PC-3 (cell line): ENCODE measurements at places on chromosomes 2 and 18. TPM values are rescaled to one million over a fixed set of nuclear protein-coding genes. Genes with fewer than 3 reads are reported as not detected.

- H3K36me3 ChIP-seq = no peaks in the 10 kb centered on the region
- H3K4me1 ChIP-seq = peaks cover 8% of the 10 kb centered on the region; the same call in 1 of the 2 replicates
- H3K27me3 ChIP-seq = peaks cover 20% of the 10 kb centered on the region; the same call in 1 of the 2 replicates
- DNase-seq = peak; percentile 95
- peak overlapping the region; percentile 43 for H3K4me3 ChIP-seq
Observed at GRCh38 chr2:166539340-166540162, 45.5 kb upstream of the SCN7A start.

DNA sequence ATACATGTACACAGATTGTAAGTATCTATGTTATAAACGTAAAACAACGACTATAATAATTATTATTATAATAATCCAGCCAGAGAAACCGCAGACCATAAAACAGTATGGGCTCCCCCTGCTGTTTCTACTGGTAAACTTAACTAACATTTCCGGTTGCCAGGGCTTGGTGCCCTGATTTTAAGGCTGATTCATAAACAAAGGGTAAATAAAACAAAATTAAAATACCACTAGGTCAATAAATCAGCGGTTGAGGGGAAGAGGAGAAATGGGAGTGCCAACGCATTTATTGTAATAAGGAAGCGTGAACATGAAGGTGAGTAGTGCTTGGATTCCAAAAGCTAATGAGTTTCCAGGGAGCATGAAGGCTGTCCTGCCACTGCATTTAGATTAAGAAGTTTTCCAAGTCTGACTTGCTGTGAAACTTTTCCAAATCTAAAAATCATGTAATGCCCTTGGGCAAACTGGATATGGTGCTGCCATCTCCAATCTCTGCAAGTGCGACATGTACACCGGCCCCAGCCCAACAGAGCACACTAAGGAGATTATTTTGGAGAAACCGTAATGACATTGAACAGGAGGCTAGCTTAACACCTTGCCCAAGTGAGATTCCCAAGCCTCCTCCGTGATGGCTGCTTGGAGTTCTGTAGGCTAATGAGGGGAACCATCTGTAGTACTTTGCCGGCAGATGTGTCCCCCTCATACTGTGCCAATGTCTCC is 50.7 kb upstream of the HNRNPA3 start:
- peak; percentile 71 for DNase-seq
- no peak overlapping the region for H3K27ac ChIP-seq
- H3K4me1 ChIP-seq = peaks cover 27% of the 10 kb centered on the region

GRCh38 chr18:49846718-49847470 is 33.6 kb upstream of the ACAA2 start:
- no peak overlapping the region for H3K27ac ChIP-seq
- DNase-seq = no peak

- no peak overlapping the region for H3K4me3 ChIP-seq
- no peaks in the 10 kb centered on the region for H3K27me3 ChIP-seq
- peaks cover 10% of the 10 kb centered on the region for H3K4me1 ChIP-seq
- no peak for DNase-seq
- no peaks in the 10 kb centered on the region for H3K36me3 ChIP-seq
Observed at GRCh38 chr2:47327295-47327694, 75.7 kb upstream of the MSH2 start.

DNA sequence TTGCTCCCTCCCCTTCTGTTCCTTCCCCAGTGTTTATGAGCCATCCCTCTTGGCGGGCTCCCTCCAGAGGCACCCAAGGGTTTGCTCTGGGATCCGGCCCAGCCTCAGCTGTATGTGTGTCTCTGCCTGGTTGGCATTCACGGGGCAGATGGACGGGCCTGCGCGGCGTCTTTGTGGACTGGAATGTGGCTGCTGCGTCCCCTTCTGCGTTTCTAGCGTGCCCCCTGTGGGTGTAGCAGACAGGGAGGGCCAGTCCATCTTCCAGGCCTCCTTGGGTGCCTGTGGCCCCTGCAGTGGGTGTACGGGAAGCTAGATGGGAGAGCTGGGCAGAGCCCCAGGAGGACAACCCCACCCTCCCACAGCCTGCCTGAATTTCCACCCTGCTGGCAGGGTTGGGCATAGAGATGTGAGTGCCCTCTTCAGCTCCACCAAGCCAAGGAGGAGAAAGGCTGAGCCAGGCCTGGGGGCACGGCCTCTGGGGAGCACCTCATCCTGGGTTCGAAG is 15.7 kb downstream of the GPC1 start:
- H3K27me3 ChIP-seq = no peaks in the 10 kb centered on the region
- H3K4me1 ChIP-seq = no peaks in the 10 kb centered on the region; the same call in 1 of the 2 replicates
- no peak for DNase-seq
- H3K4me3 ChIP-seq = no peak overlapping the region
- no peak overlapping the region for H3K27ac ChIP-seq

- no peak overlapping the region for H3K4me3 ChIP-seq
- H3K4me1 ChIP-seq = no peaks in the 10 kb centered on the region
- no peak overlapping the region for H3K27ac ChIP-seq
- H3K36me3 ChIP-seq = no peaks in the 10 kb centered on the region
- DNase-seq = no peak
Observed at GRCh38 chr18:35624146-35624545, 42.6 kb downstream of the GALNT1 start.

GRCh38 chr2:152155209-152155608 is 20.4 kb downstream of the STAM2 start:
- no peak overlapping the region for H3K4me3 ChIP-seq
- H3K27ac ChIP-seq = no peak overlapping the region
- no peak for DNase-seq

GRCh38 chr2:231223001-231223375 is 24.6 kb downstream of the ARMC9 start:
- H3K36me3 ChIP-seq = peaks cover 4% of the 10 kb centered on the region; the same call in 1 of the 2 replicates
- no peak overlapping the region for H3K4me3 ChIP-seq
- no peak for DNase-seq
- H3K27ac ChIP-seq = no peak overlapping the region

DNA sequence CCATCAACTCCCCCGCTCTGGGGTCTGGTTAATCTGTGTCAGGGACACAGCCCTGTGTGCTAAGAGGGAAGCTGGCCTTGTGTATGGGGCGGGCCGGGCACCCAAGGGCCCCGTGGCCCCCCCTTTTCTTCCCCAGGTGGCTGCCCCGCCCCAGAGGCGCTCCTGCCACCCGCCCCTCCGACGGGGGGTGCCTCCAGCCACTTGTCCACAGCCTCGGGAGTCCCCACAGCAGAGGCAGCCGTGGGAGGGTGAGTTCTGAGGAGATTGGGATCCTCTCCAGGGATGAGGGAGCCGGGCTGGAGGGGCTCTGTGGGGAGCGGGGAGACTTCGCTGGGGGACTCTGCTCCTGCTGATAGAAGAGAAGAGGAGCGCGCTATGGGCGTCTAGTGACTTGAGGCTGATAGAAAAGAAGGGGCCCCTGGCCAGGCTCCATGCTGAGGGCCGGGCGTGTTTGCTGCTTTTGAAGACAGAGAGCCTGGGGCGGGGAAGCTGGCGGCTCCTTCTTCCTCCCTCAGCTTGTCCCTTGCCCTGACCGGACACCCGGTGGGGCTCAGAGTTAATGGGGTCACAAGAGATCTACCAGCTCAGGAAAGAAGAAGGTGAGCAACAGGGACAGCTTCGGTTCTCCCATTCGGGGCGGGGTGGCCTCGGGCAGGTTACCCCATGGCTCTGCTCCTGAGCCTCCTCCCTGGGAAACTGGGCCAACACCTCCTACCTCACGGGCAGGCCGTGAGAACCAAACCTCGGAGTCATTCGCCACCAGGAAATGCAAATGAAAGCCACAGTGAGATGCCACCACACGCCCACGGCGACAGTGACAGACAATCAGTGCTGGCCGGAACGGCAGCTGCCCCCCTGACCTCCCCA is 89.4 kb upstream of the TAF1B start:
- peak overlapping the region; percentile 66 for H3K4me3 ChIP-seq
- no peaks in the 10 kb centered on the region for H3K36me3 ChIP-seq
- H3K27me3 ChIP-seq = no peaks in the 10 kb centered on the region
- peak overlapping the region; percentile 99 for H3K27ac ChIP-seq

- H3K4me1 ChIP-seq = peaks cover 48% of the 10 kb centered on the region
- no peak for DNase-seq
Observed at GRCh38 chr2:148813603-148814065, 61.4 kb upstream of the KIF5C start.

- no peak for DNase-seq
- no peaks in the 10 kb centered on the region for H3K27me3 ChIP-seq
- no peak overlapping the region for H3K4me3 ChIP-seq
- no peaks in the 10 kb centered on the region for H3K36me3 ChIP-seq
Observed at GRCh38 chr18:55425698-55426097, 162.3 kb downstream of the TCF4 start.

ZNF521 gene
- 0.04 TPM in 1 of 2 replicates, not detected in the other for total RNA-seq

VWA3B gene
- total RNA-seq = not detected in 2 replicates
